ENCODE measurements at places on chromosomes 16 and 17.
A peak's percentile ranks its signal among the peaks of the same experiment; 100 is the strongest.

GRCh38 chr16:67283039-67283825, 3.9 kb downstream of the PLEKHG4 start:
- DNase-seq: no peak

DNA sequence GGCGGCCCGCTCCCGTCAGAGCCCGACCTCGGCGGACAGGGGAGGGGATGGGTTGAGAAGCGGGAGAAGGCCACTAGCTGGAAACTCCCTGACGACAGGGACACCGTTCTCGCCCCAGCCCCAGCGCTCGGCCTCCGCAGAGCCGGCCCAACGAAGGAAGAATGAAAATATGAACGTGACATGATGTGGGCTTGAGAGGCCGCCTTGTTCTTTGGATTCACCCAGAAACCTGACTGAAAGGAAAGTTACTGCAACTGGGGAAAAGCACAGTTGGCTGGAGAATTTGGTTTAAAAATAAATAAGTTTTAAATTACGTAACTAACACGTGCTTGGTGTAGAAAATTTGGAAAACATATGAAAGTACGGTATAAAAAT, 21.1 kb downstream of the NPTX1 start:
- peak; percentile 69 for DNase-seq

GRCh38 chr17:13292291-13292690, 274.5 kb upstream of the ELAC2 start:
- no peak for DNase-seq

GRCh38 chr17:76934561-76935320, 66.5 kb downstream of the MGAT5B start:
- DNase-seq: no peak

GRCh38 chr17:77441130-77441920, 300.6 kb downstream of the SEC14L1 start:
- no peak for DNase-seq

- no peak for DNase-seq
Observed at GRCh38 chr17:1580979-1581676, 18.5 kb upstream of the PITPNA start.

DNA sequence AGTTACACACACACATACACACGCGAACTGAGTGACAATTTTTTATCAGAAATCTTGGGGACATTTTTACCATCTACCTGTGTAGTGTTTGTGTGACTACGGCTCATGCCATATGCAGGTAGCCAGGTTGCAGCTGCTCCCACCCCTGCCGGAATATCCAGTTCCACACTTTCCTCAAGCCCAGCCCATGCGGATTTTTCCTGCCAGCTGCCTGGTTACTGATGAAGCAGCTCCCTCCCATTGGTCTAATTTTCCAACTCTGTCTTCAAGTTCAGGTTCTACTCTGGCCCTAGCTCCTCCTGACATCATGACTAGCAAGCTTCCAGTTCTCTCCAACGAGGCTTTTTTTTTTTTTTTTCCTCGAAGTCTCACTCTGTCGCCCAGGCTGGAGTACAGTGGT, 4.8 kb downstream of the GSG1L2 start:
- no peak for DNase-seq

GRCh38 chr17:82528484-82529265, 9.1 kb downstream of the FOXK2 start:
- peak; percentile 53 for DNase-seq

- DNase-seq: no peak
Observed at GRCh38 chr17:80191865-80192661, 22.2 kb downstream of the CARD14 start.

GRCh38 chr16:73089420-73089819, 41.5 kb upstream of the ZFHX3 start:
- DNase-seq: no peak

DNA sequence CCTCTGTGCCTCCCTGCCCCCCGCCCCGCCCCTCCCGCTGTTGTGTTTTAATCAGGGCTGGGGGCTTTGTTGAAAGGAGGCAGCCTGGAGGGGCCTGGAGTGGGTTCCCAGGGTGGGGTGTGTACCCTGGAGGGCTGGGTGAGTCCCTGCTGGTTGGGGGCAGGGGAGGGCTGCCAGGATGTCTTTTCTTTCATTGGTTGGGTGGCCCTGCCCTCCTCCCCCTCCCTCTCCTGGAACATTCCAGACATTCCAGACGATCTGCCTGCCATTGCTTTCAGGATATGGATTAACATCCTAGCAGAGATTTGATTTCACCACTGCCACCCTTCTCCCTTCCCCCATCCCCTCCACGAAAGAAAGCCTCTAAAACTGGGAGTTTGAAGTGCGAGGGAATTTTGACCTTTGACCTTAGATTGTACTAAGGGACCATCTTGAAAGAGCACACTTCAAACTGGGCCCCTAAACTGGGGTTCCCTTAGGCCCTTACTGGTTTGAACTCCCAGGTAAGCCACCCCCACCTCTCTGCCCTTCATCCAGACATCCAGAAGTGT, 25.3 kb downstream of the IGF2BP1 start:
- no peak for DNase-seq

- DNase-seq: no peak
Observed at GRCh38 chr16:47872225-47872624, 283.6 kb downstream of the ABCC12 start.

DNA sequence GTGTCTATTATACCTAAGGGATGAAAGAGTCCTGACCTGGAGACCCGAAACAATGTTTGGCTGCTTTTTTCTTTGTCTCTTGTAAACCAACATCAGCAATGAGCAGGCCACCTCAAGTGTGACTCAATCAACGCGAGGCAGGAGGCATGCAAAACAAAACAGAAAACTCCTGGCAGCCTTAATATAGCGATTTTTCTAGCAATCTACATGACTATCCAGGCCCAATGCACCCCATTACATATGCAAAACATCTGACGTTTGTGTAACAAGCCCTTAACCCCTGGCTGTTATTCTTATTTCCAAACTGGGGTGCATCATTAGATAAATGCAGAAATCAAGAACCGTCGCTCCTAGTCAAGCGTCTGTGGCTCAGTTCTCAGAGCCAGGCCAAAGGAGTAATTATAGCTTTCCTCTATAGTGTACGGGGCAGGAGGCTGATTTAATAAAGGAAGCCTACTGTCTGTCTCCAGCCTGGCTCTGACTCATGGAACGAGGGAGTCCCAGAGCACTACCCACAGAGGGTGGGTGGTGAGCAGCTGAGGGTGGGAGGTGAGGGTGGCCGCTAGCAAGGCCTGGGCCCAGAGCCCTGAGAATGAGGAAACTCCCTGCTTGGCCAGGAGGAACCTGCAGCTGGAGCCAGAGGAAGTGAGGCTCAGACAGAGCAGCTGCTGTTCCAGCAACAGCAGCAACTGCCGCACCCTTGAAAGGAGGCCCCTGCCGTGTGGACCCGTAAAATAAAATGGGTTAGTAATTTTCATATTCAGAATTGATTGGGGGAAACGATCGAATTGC, 43.9 kb downstream of the CHD9 start:
- DNase-seq: no peak

- DNase-seq: no peak
Observed at GRCh38 chr16:62967163-62967562, 930.9 kb upstream of the CDH8 start.

GRCh38 chr16:12601290-12601900, 202.3 kb downstream of the CPPED1 start:
- DNase-seq: no peak

- DNase-seq: peak; percentile 86
Observed at GRCh38 chr16:75096656-75097055, 19.9 kb downstream of the LDHD start.

DNA sequence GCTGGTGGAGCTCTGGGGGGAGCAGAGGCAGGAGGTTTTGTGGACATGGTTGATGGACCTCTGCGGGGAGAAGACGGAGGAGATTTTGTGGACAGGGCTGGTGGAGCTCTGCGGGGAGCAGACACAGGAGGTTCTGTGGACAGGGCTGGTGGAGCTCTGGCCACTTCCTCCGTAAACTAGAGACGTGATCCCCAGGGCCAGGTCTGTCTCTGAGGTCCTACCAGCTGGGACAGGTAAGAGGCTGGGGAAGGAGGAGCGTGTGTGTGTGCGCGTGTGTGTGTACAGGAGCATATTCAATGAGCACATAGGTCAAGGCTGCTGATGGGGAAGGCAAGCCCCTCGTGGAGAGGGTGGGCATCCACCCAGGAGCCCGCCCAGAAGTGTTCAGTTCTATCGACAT, 20.6 kb downstream of the RPH3AL start:
- DNase-seq: no peak

GRCh38 chr17:68662037-68662432, 60.9 kb upstream of the FAM20A start:
- DNase-seq: no peak

GRCh38 chr16:19417640-19418039, at the start of gene TMC5:
TSS of gene TMC5 (plus strand) at chr16:19417883. CDS start at chr16:19440039, 22,156 bp downstream.
- no peak for DNase-seq

GRCh38 chr17:34164837-34165236, 90.2 kb upstream of the CCL2 start:
- DNase-seq: no peak

GRCh38 chr17:78412403-78412802, 34.0 kb downstream of the PGS1 start:
- no peak for DNase-seq

DNA sequence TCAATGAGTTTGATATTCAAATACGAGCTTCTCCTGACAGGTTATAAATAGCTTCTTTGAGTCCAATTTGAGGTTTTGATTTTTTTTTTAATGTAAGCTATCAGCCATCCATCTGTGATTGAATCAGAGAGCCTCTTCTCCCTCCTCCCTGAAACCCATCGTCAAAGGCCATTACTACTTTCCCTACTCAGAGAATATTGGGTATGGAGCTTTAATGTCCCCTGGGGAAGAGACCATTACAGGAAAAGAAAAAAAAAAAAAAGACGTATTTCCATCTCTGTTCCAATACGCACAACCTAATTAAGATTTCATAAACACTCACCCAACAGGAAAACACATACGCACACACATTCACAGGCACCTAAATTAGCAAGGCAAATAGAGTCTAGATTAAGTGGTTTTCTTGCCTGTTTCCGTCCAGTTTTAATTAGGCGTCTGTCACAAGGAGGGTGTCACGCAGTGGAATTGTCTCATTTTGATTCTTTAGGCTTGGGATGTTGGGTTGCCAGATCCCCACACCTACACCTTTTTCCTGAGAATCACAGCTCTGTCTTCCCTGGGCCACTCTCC, 194.3 kb upstream of the RPL38 start:
- no peak for DNase-seq

- DNase-seq: no peak
Observed at GRCh38 chr16:46519063-46519462, 102.1 kb downstream of the SHCBP1 start.

DNA sequence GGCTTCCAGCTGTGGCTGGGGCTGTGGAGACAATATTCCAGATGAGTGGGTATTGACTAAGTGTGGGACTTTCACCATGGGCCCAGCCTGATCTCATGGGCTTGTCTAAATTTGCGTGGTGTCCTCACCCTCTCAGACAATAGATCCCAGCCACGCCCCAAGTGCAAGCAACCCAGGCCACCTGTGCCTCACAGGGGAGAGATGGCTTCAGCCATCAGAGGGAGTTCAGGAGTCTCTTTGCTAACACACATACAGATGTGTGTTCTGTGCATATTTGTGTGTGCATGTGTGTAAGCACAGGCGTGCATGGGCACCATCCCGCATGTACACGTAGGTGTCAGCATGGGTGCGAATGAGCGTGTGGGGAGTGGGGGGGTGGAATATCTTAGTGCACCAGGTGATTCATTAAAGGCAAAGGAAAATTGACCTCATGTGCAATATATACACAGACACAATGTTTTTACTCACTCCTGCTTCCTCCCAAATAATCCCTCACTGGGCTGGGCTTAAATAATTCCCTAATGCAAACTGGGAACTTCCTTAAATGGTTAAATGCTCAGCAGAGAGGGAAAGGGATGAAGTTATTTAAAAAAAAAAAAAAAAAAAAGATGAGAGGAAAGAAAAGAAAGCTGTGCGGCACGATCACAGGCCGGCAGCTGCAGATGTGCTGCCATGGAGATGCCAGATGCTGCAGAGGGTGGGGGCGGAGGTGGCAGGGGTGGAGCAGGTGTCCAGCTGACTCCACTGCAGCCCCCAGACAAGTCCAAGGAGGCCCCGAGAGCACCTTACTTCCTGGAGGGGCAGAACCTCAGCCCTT, 24.0 kb upstream of the CDC42EP4 start:
- no peak for DNase-seq

- no peak for DNase-seq
Observed at GRCh38 chr17:59010026-59010425, 96.7 kb downstream of the TRIM37 start.

DNA sequence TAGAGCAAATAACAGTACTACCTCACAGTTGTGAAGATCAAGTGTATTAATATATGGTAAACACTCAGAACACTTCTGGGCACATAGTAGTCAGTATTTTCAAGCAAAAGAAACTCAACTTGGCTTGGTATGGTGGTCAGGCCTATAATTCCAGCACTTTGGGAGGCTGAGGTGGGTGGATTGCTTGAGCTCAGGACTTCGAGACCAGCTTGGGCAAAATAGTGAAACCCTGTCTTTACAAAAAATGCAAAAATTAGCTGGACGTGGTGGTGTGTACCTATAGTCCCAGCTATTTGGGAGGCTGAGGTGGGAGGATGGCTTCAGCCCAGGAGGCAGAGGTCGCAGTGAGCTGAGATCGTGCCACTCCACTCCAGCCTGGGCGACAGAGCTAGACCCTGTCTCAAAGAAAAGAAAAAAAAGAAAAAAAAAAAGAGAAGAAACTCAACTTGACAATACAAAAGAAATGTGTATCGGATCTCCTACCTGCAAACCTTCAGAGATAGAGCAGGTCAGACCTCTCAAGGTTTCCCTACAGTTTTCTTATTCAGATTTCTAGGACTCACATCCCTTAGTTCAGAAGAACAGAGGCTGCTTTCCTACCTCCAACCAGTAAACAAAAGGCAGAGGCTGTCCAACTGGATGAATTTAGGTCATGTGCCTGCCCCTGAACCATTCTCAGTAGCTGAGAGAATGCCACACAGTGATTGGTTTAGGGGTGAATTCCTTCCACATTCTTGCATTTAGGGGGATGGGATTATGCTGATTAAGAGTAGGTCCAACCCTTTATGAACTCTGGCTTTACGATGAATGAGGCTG, 1.7 kb upstream of the KPNA2 start:
- DNase-seq: no peak

DNA sequence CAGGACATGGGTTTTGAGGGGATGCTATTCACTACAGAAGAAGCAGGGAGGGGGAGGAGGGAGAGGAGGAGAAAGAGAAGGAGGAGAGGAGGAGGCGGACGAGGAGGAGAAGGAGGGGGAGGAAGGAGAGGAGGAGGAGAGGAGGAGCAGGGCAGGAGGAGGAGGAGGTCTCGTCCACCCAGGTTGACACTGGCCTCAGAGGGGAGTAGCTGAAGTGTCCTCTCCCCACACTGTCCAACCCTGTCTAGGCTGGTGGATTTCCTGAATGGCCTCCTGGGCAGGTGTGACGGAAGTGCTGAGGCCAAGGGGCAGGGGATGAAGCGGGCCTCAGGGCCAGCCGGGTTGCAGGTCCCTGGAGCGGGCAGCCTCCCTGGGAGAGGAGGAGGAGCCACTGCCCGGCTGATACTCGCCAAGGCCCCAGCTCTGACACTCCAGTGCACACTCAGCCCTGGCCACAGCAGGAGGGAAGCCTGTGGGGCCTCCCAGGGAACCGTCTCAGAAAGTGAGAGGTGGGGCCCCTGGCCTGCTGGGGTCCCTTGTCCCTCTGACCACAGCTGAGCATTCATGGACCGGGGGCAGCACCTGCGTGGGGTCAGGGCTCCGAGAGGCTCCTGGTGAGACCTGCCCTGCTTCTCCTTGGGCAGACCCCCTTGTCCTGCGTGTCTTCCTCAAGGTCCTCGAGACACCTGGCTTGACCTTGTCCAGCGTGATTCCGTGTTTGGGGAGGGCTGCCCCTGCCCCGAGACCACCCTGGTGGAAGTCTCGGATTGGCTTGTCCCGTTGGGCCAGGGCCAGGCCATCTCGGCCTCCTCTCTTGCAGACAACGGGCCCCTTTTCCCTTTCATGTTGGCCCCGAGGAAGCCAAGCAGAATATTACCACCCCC, 200.6 kb upstream of the CIBAR2 start:
- DNase-seq: no peak

GRCh38 chr16:66484453-66485213, 57.5 kb downstream of the BEAN1 start:
- no peak for DNase-seq
